Brain pericyte (primary cell): ENCODE measurements at places on chromosomes 2 and 18.

- no peak for DNase-seq
These were observed 332.0 kb downstream of the PIK3C3 start for GRCh38 chr18:42287047-42287446.

DNA sequence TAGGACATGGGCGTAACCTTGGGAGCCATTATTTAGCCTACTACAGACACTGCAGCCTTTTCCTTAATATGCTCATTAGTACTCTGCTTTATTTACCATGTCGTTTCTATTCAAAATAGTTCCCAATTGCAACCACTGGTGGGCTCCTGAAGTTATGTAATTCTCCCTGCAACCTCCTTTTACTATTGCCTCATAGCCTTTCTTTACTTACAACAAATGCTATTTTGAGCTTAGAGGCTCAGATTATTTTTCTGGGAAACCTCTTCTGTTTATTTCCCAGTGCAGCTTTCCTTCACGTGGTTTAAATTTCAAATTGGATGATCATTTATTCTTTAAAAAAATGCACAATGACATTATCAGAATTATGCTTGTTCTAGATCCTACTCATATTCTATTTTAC is 492.3 kb upstream of the TMEFF2 start:
- no peak for DNase-seq

DNA sequence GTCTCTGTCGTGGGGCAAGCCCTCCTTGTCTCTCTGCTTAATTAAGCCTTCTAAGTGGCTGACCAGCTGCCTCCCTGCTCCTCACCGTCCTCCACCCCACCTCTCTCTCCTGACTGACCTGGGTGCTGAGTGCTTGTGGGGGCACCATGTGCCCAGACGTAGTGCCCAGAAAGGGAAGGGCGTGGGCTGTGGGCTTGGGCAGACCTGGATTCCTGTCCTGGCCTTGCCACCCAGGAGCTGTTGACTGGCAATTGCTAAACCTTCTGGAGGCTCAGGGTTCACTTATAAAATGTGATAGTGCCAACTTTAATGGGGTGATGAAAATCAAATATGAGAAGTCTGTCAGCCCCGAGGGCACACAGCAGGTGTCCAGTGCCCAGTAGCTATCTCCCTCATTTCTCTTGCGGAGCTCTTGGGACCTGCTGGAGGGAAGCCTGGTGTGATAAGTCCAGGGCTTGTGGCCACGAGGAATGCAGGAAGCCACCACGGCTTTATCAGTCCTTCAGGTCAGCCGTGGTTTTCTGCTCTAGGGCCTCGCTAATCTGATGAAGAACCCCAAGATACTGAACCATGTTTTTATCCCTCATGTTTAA is 22.0 kb upstream of the INHBB start:
- no peak for DNase-seq

GRCh38 chr2:35468245-35468644 is 887.3 kb upstream of the CRIM1 start:
- no peak for DNase-seq

DNA sequence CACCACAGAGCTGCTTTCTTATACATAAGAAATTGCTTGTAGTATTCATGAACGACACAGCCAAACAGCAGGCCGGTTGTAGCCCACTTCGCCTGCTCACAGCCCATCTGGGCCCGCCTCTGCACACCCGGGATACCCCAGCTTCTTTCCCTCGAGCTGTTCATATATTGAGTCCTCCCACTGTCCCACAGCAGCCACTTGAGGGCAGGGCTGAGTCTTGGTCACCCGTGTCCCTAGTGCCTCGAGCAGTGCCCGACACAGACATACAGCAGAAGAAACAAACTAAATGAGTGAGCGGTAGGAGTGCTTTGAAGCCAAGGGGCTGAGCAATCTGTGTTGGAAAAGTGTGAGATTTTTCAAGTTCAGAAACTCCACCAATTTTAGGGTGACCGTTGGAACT is 251.4 kb downstream of the KLHL29 start:
- DNase-seq: no peak

DNA sequence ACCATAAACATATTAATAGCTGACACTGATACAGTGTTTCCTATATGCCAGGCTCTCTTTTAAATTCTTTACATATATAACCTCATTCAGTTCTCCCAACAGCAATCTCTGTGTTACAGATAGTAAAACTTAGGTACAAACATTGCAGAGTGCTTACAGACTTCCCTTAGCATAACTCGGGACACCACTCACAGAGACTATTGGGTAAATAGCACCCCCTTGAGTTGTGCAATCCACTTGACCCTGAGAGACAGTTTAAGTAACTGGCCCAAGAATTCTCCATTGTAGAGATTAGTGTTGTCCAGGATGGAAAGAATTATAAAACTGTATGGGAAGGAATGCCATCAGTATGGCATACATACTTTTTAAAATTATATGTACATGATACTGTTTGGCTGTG is 110.1 kb downstream of the POLE4 start:
- no peak for DNase-seq

DNA sequence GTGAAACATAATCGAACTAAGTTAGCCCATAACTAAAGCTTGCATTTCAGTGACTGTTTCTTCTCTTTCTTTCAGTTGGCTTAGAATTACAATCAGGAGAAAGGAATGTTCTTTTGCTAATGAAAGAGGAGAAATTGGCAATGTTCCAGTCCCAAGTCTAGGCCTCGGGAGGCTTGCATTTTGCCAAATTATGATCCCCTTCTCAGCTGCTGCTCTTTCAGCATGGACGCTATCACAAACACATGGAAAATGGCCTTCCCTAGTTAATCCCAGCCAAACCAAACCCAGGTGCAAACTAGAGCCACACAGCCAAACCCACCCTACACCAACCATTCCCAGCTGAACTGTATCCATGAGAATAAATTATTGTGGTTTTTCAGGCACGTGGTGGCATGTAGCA is 605.2 kb upstream of the LRRTM4 start:
- DNase-seq: no peak

- no peak for DNase-seq
These were observed 59.0 kb downstream of the MOGAT1 start for GRCh38 chr2:222730366-222730999.

DNA sequence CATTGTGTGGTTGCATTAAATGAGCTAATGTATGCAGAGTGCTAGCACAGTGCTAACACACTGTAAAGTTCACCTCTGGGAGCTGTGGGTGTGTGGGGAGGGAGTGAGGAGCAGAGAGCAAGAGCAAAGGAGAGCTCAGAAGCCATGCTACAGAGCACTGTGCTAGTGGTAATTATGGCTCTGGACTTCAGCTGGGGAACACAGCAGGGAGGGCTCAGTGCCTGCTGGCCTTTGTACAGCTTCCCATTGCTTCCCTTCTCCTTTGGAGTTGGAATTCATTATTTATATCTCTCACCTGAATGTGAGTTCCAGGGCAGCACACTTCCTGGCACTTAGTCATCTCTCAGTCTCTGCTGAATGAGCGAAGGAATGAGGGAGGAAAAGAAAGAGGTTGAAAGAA is 2.5 kb upstream of the PLA2R1 start:
- no peak for DNase-seq

DNA sequence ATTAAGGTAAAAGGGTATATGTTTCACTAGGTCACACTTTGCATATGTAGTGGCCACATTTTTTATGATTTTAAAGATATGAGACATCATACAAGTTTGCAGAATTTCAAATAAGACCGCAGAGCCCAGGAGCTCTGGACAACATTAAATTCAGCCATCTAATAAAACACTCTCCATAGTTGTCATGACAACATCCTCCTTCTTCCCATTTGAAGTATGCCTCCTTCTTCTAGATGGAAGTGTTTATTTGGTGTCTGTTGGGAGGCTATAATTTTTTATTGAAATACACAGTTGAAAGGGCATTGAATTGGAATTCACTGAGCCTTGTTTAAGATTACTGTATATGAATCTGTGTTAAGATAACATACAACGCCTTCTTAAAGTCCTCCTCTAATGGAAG is 467.3 kb downstream of the CMPK2 start:
- no peak for DNase-seq

GRCh38 chr2:233353101-233353768 is 1.1 kb upstream of the DGKD start:
- DNase-seq: no peak

GRCh38 chr2:38185012-38185491 is 109.1 kb upstream of the CYP1B1 start:
- no peak for DNase-seq

DNA sequence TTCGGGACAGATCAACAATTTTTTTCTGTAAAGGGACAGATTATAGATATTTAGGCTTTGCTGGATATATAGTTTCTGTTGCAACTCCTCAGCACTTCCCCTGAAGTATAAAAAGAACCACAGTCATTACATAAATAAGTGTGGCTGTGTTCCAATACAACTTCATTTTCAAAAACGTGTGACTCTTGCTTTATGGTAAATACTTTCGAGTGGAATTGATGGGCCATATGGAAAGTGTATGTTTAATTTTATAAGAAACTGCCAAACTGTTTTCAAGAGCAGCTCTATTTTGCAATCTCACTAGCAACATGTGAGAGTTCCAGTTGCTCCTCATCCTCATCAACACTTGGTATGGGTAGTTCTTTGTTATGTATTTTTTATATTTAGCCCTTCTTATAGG is 370.9 kb downstream of the PLCL1 start:
- DNase-seq: no peak

- DNase-seq: no peak
These were observed 170.6 kb upstream of the NCK2 start for GRCh38 chr2:105573910-105574655.

- DNase-seq: no peak
These were observed 109.9 kb upstream of the OTOS start for GRCh38 chr2:240250150-240250984.

DNA sequence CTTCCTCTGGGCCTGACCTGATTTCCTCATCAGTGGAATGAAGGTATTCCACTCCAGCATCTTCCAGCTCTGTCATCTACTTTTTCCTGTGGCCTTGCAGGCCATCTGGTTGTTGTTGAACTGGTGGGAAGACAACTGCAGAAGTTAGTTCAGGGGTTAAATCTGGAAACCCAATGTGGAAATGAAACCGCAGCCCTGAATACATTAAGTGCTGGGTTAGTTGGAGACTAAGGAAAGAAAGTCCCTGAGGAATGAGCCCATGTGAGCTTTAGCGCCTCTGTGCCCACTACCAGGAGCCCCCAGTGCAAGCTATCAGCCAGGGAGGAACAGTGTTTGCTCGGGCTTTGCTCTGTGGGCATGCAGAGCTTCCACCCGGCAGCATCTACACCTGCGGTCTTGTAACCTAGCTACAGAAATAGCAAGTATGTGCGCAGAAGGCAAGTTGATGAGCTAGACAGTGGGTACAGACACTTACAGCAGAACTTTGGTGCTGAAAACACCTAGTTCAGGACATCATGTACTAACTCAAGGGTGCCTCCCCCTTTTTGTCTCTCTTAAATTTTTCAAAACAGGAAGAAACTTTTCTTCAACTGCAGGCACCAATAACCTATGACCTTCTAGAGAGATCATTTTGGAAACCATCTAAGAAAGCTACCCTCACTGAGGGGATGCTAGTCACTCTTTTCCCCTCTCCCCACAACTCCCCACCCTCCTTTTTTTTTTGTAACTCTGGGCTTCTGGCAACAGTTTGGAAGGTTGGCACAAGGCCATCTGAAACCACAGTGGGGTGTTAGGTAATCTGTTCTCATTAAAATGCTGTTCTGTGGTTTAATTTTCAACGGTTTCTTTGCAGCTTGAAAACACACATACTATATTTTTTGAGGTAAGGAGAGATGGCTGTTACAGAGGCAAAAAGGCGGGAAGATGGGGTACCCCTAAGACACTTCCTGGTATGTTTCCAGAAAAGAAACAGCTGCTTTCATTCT is 18.3 kb upstream of the CXCR4 start:
- no peak for DNase-seq

GRCh38 chr2:29495536-29496060 is 380.4 kb downstream of the CLIP4 start:
- DNase-seq: no peak

DNA sequence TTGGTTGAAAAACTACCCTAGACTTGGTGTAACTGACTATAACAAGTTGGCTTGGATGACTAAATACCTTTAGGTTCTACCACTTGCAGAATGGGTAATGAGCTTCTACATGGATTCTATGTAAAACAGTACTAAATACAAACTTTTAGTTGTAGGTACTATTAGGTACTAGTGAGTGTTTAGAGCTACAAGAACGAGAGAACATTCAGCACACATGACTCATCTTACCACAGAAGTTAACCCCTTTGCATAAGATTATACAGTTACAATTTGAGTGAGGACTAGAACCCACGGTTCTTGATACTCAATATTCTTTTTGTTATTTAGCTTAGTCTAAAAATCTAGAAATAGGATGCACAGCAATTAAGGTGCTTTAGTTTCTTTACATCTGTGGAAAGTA is 101.7 kb upstream of the TFCP2L1 start:
- no peak for DNase-seq

DNA sequence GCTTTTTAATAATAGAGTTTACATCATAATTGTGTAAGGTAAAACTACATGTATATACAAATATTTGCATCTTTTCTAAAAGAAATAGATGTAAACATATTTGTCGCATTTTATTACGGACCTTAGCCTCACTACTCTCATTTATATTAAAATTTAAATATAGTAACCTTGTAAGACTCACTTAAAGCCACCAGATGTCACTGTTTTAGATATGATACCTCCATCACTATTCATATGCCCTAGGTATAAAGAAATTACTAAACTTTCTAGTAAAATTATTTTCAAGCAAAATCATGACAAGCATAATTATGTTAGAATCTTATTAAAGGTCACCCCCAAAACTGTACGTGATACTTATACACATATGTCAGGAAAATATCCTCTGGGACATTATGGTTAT is 674.3 kb upstream of the REG3G start:
- no peak for DNase-seq

DNA sequence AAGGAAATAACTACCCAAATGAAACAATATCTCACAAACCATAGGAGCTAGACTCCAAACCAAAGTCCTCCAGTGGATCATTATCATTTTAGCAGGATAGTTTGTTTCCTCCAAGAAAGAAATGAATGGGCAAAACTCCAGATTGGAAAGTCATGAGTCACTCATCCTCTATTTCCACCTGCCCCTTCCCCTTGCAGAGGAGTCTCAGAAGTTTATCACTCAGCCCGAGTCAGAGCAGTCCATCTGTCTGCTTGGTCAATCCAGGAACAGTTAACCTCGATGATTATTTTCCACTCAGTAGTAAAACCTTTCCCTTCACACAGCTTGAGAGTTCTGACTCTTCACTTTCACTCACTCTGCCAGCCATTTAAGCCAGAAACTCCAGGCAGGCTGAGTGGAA is 462.2 kb downstream of the BCL11A start:
- DNase-seq: no peak

GRCh38 chr2:163401481-163401880 is 334.3 kb downstream of the FIGN start:
- peak; percentile 12 for DNase-seq

DNA sequence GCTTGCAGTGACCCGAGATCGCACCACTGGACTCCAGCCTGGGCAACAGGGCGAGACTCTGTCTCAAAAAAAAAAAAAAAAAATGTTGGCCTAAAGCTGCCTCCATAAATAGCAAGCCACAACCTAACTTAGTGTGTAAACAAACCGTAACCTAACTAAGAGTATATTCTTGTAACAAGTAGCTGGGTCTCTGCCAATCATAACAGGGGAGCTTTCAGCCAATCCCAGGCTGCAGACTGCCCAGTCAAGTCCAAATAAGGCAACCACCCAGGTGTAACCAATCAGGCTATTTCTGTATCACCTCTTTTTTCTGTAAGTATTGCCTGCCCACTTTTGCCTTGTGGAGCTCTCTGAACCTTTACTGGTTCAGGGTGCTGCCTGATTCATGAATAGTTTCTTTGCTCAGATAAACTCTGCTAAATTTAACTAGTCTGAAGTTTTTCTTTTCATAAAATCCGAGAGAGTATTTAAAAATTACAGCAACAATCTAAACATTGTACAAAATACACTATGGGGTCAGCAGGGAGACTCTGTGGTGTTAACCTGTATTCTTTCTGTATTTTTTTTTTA is 4.5 kb downstream of the PSTPIP2 start:
- no peak for DNase-seq
